ENCODE measurements at places on chromosomes 4 and X. TPM values are rescaled to one million over a fixed set of nuclear protein-coding genes. Genes with fewer than 3 reads are reported as not detected.
A peak's percentile ranks its signal among the peaks of the same experiment; 100 is the strongest.

GRCh38 chr4:136078976-136079375 is 1453.3 kb downstream of the PCDH18 start:
- no peak for DNase-seq

Gene RPS3A
- 1,919 TPM for total RNA-seq

Gene STATH
- total RNA-seq = not detected

DNA sequence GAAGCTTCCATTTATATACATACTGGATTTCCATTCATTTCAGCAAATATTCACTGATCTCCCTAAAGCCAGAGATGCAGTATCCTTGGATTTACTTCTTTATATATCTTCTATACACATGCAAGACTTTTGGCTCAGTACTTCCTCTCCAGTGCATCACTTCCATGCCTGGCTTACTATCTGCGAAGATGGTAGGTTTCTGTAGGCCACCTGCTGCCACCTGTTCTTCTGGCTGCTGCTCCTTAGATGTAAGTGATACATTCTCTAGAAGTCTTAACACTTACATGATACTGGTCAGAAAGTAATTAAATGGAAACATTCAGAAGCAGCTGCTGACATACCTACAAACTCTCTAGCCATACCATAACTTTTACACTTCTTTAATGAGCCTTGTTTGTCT is 48.9 kb downstream of the TBC1D9 start:
- DNase-seq = no peak

Gene CC2D2A
- total RNA-seq = 12.3 TPM

GRCh38 chrX:108307132-108308085 is 130.8 kb downstream of the COL4A6 start:
- peak; percentile 33 for DNase-seq

Gene FRMPD4
- total RNA-seq = not detected

GRCh38 chr4:2583092-2583491 is 46.6 kb downstream of the FAM193A start:
- DNase-seq = no peak

GRCh38 chr4:141395246-141395830 is 174.6 kb downstream of the ZNF330 start:
- no peak for DNase-seq

DNA sequence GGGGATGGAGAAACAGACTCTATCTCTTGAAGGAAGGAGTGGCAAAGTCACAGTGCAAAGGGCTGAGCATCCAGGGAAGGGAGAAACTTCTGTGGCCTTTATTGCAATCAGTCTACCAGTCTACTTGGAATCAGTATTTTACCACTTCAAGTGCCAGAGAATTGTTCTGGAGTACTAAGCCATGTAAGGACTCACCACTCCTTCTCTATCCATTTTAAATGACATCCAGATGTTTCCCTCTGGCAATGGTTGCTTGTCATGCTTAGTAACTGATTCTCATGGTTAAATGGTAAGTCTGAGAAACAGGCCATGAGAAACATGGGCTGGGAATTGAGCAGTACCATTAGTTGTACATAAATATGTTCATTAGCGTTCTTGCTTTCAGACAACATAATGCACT is 21.1 kb upstream of the SMIM10 start:
- DNase-seq = no peak

GRCh38 chr4:41077628-41078027 is 136.7 kb downstream of the APBB2 start:
- peak; percentile 40 for DNase-seq

GRCh38 chr4:105128208-105128607 is 18.5 kb upstream of the TET2 start:
- no peak for DNase-seq

GRCh38 chrX:42832764-42833549 is 55.0 kb upstream of the PPP1R2C start:
- DNase-seq = no peak

DNA sequence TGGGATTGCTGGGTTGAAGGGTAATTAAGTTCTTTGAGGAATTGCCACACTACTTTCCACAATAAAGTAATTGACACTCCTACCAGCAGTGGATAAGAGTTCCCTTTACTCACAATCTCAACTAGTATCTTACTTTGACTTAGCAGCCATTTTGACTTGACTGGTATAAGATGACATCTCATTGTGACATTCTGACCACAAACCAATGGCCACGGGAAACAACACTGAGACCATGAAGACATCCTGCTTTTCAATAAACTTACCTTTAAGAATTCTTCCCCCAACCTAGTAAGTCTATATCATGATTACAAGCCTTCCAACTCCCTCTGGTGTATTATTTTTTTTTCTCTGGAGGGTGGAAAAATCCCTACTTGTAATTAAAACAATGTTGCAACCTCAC is 66.9 kb upstream of the WDR1 start:
- no peak for DNase-seq

Gene HSFX2
- not detected for total RNA-seq

DNA sequence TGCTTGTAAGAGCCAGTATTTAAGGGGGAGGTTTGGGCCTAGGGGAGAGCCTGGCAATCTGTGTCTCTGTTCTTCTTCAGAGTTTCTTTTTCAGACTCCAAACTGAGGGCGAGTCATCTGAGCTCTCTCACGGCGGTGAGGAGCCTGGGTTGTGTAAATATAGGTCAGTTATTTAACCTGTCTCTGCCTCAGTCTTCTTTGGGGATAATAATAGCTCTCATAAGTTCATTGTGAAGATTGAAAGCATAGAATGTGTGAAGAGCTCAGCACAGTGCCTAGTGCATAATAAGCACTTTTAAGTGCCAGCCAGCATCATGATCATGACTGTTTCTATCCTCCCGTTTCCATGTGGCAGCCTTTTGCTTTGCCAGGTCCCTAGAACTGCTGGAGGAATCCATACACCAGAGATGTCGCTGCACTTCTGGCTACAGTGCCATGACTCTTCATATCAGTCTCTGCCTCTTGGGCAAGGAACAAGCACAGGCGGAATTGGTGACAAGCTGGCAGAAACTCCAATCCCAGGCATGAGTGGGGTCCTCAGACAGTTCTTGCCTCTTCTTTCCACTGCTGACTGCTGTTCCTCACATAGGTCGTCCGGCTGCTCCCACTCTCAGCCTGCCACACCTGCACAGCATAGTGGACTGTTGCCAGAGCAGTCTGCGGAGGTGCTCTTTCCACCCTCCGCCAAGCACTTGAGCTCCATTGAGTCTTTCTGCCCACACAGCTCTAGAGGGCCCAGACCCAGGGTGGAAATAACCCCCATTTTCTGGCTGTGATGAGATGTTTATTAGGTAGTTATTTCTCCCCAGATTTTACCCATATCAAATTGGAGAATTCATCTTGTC is 103.7 kb upstream of the MAML3 start:
- no peak for DNase-seq

All from Caco-2 (cell line).